NCI-H1048 (cell line): ENCODE measurements at places on chromosomes 5 and 9.

GRCh38 chr5:118679264-118679940 lies 308.9 kb downstream of the DTWD2 start:
- DNase-seq = no peak

DNA sequence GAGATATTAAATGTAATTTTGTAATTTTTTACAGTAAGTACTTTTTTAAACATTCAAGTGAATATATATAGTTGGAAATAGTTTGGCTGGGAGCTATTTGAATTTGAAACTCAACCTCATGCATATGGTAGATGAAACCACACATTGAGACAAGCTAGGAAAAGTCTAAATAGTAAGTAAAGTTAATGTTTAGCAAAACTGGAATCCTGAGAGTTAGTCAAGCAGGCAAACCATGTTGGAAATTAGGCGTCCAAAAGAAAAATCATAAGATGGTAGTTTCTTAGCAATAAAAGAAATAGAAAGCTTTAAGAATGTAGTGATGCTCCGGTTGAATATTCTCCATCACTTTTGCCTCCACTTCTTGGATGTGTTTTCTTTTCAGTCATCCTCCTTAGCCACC lies 657.1 kb upstream of the CDH10 start:
- DNase-seq = no peak

DNA sequence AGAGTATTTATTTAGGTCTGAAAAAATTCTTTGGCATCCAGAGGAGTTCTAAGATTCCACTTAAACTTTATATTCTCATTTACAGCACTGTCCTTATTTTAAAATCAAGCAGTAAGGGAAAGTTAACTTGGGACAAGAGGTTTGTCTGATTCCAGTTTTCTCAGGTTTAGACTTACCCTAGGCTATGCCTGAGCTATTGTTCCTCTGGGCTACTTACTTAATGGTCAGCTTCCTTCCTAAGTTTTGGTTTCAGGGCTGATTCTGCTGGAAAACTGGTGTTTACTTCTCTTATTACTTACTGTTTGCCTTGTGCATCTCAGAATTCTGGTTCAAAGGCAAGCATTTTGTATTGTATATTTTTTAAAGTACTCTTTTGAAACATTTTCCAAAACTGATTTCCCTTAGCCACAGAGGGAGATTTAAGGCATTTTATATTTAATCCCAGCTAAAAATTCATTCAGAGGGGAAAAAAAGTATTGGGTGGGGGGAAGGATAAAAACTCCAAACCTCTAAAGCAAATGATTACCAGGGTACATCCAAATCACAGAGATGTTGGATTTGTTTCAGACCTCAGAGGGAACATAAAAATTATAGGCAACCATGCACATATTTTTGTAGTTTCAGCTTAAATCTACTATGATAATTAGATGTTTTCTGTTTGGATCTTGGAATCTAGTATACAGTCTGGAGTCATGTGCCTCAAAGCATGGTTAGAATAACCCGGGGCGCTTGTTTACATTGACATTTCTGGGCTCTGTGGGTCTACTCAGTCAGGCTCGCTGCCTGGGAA lies 290.0 kb downstream of the ARHGAP26 start:
- DNase-seq = no peak

GRCh38 chr5:21672360-21672759 lies 1180.8 kb downstream of the CDH12 start:
- DNase-seq = no peak
